ENCODE measurements at places on chromosomes 1 and 21. TPM values are rescaled to one million over a fixed set of nuclear protein-coding genes. Genes with fewer than 3 reads are reported as not detected.

GRCh38 chr1:91791103-91791502 is 94.8 kb downstream of the TGFBR3 start:
- no peaks in the 10 kb centered on the region for H3K27me3 ChIP-seq
- DNase-seq = no peak
- H3K4me1 ChIP-seq = peaks cover 77% of the 10 kb centered on the region
- no peak overlapping the region for H3K27ac ChIP-seq
- H3K4me3 ChIP-seq = no peak overlapping the region

The SLC22A15 gene
- total RNA-seq = 4.5 TPM

- H3K27ac ChIP-seq = no peak overlapping the region
- no peaks in the 10 kb centered on the region for H3K36me3 ChIP-seq
- no peaks in the 10 kb centered on the region for H3K27me3 ChIP-seq
Measured at GRCh38 chr1:51671527-51672325, 54.8 kb downstream of the OSBPL9 start.

- DNase-seq = peak; percentile 89
- no peaks in the 10 kb centered on the region for H3K36me3 ChIP-seq
- peaks cover 71% of the 10 kb centered on the region for H3K27me3 ChIP-seq
- H3K27ac ChIP-seq = no peak overlapping the region
- H3K4me3 ChIP-seq = peak overlapping the region; percentile 74
Measured at GRCh38 chr1:183416850-183417771, 1.1 kb downstream of the NMNAT2 start.

The OTUD7B gene
- 25.1 TPM for total RNA-seq

The FABP3 gene
- total RNA-seq = 27.1 TPM

The CELA3B gene
- not detected for total RNA-seq

GRCh38 chr1:190864013-190864641 is 386.5 kb upstream of the BRINP3 start:
- no peak overlapping the region for H3K4me3 ChIP-seq
- no peaks in the 10 kb centered on the region for H3K27me3 ChIP-seq
- peaks cover 6% of the 10 kb centered on the region for H3K4me1 ChIP-seq
- no peaks in the 10 kb centered on the region for H3K36me3 ChIP-seq
- no peak overlapping the region for H3K27ac ChIP-seq

DNA sequence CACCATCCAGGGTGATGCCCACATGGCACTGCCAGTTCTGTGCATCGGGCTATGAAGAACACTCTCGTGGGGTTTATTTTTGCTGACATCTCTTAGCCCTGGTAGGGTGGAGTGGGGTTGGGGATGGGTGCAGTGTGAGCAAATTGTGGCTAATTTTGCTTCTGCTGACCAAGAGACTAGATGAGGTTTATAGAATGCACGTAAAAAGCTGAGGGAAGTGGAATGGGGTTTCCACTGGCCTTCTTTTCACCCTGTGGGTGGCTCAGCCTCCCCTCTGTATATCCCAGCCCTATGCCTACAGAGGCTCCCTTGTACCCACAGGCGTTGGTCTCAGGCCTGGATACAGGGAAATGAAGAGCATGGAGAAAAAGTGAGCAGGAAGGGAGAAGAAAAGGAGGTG is 44.1 kb upstream of the RAB4A start:
- H3K4me3 ChIP-seq = no peak overlapping the region
- no peaks in the 10 kb centered on the region for H3K36me3 ChIP-seq
- no peak for DNase-seq
- H3K27me3 ChIP-seq = peaks cover 43% of the 10 kb centered on the region

The CLIC4 gene
- 369 TPM for total RNA-seq

- H3K4me1 ChIP-seq = peaks cover 35% of the 10 kb centered on the region
- DNase-seq = no peak
- no peaks in the 10 kb centered on the region for H3K27me3 ChIP-seq
- peaks cover 55% of the 10 kb centered on the region for H3K36me3 ChIP-seq
Measured at GRCh38 chr1:66372522-66373101, 161.3 kb upstream of the SGIP1 start.

The SMCP gene
- not detected for total RNA-seq

The TPM3 gene
- 194 TPM for total RNA-seq

DNA sequence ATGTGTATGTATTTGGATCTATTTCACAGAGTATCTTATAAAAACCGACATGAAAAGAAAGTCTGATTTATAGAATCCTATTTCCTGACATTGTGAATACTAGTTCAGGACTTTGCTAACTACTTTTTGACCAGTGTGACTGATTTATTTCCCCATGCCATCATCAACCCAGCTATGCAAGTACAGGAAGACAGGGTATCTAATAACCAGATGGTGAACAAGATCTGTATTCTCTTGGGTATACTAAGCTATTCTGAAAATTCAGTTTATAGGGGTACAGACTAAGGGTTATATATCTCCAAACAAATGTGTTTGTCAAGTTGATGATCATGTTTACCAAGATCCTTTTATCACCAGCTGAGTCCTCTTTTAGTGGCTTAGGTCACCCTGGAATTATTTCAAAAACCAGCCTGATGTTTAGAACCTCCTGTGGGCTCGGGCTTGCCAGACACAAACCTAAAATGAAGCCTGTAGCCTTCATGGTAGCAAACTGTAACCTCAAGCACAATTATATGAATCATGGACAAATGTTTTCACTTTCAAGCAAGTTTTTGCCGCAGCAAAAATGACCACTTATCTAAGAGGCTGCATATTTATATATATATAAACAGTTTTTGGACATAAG is 185.1 kb downstream of the FGGY start:
- H3K4me1 ChIP-seq = peaks cover 24% of the 10 kb centered on the region
- H3K36me3 ChIP-seq = no peaks in the 10 kb centered on the region
- H3K27me3 ChIP-seq = no peaks in the 10 kb centered on the region
- H3K4me3 ChIP-seq = no peak overlapping the region
- no peak overlapping the region for H3K27ac ChIP-seq

The PLPPR4 gene
- total RNA-seq = 5.5 TPM

The FAM177B gene
- total RNA-seq = not detected

- H3K27ac ChIP-seq = no peak within 1 kb of the TSS
- DNase-seq = no peak
- H3K36me3 ChIP-seq = no peaks in the 10 kb centered on the region
- H3K27me3 ChIP-seq = peaks cover 20% of the 10 kb centered on the region
Measured at GRCh38 chr21:42071146-42071737, at the start of gene UMODL1. TSS of gene UMODL1 (plus strand) at chr21:42071317. CDS start at chr21:42071317, 0 bp downstream.

The LAMTOR2 gene
- total RNA-seq = 59.9 TPM

The TEX38 gene
- total RNA-seq = not detected

DNA sequence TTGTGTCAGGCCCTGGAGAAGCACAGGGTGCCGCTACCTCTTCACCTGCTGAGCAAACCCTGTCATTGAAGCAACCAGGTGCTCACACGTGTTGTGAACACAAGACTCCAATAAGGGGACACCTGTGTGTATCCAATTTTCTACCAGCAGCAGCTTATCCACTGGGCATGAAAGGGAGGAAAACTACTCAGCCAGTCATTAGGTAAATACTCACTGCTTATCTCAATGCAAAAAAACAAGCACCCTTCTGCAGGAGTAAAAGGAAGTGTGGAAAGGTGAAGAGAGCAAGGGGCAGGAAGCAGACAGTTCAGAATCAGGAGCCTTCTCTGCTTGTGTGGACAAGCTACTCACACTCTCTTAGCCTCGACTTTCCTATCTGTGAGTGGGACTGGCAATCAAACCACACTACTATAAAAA is 148.9 kb downstream of the ETS2 start:
- no peak for DNase-seq
- H3K4me1 ChIP-seq = peaks cover 51% of the 10 kb centered on the region
- H3K27me3 ChIP-seq = peaks cover 4% of the 10 kb centered on the region
- H3K36me3 ChIP-seq = no peaks in the 10 kb centered on the region
- no peak overlapping the region for H3K27ac ChIP-seq

The LRRC8B gene
- 4.1 TPM for total RNA-seq

All from osteocyte (in vitro differentiated cells).